Activated CD4-positive, alpha-beta T cell treated with anti-CD3 and anti-CD28 coated beads, Interleukin-2, amount 50 U/mL, for 4 hours (primary cell): ENCODE measurements at places on chromosomes 7 and 10.

- no peak for DNase-seq
Measured at GRCh38 chr7:74443543-74444247, 10.0 kb upstream of the GTF2IRD1 start.

GRCh38 chr10:76962851-76963250, 674.8 kb downstream of the KCNMA1 start:
- DNase-seq: no peak

- peak; percentile 48 for DNase-seq
Measured at GRCh38 chr7:76358011-76358480, 745 bp downstream of the YWHAG start.

DNA sequence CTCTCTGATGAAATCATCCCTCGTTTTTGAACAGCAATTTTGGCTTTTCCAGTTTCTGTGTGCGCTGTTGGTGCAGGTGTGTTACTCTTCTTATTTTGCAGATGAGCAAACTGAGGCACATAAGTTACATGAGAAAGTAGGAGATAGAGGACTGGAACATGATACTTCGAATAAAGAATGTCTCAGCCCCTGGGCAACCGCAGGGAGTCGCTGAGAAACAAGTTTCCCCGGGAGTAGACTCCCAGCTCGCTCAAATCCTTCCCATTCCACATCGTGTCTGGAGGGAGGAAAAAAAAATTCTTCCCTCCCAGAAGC, 18.0 kb downstream of the MXI1 start:
- no peak for DNase-seq

DNA sequence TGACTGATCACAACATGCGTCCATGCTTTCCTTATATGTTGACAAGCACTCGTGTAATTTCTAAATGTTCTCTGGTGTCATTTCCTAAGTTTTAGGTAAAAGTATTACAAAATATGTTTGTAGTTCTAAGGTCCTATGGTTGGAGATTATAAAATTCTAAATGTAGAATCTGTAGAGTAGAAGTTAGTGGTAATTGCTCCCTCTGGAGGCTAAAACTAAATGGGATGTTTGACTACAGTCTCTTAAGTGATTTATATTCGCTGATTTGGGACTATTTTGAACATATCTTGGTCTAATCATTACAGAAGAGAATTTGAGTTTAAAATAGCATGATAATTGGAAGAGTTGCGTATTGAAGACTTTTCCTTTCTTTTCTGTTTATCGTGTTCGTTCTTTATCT, 74.1 kb downstream of the ZMYND11 start:
- DNase-seq: no peak

DNA sequence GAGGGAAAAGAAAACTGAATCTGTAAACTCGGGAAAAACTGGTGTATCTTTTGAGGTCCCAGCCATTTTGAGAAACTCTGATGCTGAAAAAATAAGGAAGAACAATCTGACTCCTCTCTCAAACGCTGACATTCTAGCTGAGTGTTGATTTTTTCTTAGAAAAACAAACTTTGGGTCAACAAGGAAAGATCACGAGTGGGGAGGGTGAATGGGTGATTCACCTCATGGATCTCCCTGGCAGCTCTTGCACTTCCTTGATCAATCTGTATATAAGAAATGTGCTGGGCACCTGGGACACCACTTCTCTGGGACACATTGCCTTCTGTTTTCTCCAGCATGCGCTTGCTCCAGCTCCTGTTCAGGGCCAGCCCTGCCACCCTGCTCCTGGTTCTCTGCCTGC, at the start of gene PIP:
Gene PIP (plus strand): TSS at position 297 of the 400 bp plus-strand sequence. CDS start 40 bp downstream, at position 337.
- no peak for DNase-seq

- no peak for DNase-seq
Measured at GRCh38 chr7:51455086-51455485, 138.5 kb upstream of the COBL start.

DNA sequence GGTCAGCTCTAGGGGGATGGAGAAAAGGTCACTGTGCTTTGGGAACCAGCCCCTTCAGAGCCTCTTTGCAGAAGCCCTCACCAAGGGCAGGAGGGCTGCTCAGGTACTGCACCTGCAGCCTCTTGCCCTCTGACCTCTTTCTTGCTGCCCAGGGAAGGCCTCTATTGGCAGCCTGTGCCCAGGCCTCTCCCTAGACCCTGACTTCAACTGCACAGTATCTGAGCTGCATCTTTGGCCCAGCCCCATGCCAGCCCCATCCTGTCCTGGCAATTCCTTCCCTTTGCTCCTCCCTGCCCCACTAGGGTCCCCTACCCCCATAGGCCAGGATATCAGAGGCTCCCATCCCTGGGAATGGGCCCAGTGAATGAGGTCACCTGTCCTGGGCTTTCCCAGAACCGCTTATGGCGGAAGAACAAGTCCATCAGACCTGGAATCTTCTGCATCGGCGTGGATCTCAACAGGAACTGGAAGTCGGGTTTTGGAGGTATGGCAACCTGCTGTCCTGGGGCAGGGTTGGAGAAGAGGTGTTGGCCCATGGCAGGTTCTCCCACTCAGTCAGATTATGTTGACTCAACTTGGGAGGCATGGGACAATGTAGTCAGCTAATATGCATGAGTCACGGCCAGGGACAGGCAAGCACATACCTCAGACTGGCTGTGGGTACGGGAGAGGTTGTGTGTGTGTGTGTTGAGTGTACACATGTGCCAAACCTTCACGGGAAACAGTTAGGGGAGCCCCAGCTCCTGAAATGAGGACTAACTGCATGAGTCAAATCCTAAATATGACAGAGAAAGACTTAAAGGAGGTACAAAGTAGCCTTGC, 17.1 kb upstream of the CPA1 start:
- DNase-seq: no peak

DNA sequence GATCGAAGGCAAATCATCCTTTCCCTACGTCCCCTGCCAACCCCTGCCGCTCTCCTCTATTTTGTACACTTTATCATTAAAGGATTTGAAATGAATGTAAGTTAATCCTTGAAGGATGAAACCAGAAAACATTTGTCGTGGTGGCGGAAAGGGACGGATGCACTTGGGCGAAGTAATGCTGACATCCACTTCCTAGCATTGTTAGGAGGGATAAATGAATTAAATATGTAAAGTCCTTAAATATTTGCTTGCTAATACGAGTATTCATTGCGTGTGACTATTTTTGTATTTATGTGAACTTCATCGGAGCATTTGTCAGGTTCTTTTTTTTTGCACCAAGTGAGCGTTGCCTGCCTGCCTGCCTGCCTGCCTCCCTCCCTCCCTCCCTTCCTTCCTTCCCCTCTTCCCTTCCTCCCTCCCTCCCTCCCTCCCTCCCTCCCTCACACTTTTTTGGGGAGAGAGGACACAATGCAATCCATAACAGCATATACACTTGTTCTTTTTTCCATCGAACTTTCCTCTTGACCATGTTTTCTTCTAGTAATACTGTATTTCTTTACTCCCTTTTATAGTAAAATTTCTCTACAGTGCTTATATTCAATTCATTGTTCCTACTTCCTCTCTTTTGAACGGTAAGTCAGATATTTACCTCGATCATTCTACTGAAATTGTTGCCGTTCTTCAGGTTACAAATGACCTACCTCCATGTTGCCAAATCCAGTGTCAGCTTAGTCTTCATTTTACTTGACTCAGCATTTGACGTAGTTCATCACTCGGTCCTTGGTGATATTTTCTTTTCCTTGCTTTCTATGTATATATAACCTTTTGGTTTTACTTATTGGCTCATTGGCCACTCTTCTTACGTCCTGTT, 831 bp downstream of the CCDC7 start:
- no peak for DNase-seq

DNA sequence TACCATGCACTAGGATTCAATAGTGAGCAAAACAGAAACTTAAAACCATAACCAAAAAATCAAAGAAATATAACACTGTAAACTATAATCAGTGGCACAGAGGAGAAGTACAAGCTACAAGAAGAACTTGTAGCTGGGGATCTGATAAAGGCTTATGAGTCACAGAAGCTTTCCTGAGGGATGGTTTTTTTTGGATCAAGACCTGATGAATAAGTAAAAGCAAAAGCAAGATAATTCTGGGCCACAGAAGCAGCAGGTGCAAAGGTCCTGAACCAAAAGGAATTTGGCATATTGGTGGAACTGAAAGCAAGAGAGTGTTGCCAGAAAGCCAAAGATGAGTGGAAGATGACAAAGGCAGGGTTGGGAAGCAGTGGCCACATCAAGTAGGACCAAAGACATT, 37.4 kb upstream of the BET1 start:
- DNase-seq: no peak

DNA sequence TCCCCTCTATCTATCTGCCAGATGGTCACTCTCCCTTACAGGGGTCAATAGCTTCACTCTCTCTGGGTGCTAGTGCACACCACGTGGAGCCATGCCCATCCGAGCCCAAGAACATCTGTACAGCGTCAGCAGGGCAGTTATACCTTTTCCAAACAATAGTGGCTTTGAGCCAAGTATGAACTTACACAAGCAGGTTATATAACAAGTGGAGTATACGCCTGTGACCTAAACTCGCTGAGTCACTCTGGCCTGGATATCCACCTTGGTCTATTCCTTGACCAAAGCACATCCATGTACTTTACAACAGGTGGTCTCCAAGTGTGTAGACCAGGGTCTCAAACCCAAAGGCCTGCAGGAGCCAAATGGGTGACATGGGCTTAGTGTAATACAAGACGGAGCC, 20.3 kb downstream of the PLAC9 start:
- no peak for DNase-seq
